ENCODE measurements at places on chromosomes 6 and 20.

DNA sequence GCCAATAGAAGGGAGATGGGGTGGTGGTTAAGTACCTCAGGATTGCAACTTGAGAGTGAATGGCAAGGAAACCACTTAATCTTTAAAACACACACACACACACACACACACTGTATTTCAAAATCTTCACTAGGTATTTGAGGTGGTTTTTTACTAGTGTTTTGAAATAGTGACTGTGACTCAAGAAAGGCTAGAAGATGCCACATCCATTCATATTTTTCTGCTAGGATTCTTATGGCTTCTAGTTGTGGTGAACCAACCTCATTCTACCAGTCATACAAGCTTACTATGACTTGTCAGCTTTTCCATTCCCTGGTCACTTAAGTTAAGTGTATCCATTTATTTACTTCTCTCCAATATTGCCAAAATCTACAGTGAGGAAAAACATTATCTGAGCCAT is 519.4 kb upstream of the JAG1 start:
- DNase-seq: no peak

GRCh38 chr20:4972506-4973251 is 28.6 kb downstream of the SLC23A2 start:
- no peak for DNase-seq

GRCh38 chr20:49323622-49324238 is 45.9 kb upstream of the ZNFX1 start:
- peak; percentile 64 for DNase-seq

- no peak for DNase-seq
These were observed 80.1 kb upstream of the HDAC2 start for GRCh38 chr6:114051031-114051430.

DNA sequence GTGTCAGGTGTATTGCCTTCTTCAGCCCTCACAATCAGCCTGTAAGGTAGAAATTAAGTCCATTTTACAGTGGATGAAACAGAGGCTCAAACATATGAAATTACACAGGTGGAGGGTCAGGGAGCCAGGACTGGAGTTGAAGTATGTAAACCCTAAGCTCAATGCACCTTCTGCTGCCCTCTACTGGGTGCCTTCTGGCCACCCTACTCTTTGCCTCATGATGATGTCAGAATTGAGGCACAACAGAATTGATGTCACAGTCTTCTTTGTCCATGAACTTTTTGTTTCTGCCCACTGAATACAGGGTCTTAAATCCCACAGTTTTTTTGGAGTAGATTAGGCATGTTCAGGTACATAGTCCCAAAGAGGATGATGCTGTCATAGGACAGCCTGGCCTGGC is 400.8 kb upstream of the CHD6 start:
- no peak for DNase-seq

DNA sequence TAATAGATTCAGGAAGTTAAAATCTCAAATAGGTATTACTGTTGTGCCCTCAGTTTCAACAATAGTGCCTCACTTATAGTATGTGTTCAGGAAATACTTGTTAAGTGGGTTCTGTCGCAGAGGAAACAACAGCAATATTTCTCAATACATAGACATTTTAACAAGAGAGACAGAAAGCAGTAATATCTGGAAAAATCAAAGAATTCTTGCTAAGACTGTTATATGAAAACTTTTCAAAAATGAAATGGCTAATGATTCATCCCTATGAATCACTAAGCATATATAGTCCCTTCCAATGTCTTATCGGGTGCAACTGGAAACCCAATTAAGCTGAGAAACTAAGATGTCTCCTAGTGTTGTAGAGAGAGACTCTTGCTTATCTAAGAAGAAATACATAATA is 668.9 kb downstream of the TFAP2A start:
- no peak for DNase-seq

DNA sequence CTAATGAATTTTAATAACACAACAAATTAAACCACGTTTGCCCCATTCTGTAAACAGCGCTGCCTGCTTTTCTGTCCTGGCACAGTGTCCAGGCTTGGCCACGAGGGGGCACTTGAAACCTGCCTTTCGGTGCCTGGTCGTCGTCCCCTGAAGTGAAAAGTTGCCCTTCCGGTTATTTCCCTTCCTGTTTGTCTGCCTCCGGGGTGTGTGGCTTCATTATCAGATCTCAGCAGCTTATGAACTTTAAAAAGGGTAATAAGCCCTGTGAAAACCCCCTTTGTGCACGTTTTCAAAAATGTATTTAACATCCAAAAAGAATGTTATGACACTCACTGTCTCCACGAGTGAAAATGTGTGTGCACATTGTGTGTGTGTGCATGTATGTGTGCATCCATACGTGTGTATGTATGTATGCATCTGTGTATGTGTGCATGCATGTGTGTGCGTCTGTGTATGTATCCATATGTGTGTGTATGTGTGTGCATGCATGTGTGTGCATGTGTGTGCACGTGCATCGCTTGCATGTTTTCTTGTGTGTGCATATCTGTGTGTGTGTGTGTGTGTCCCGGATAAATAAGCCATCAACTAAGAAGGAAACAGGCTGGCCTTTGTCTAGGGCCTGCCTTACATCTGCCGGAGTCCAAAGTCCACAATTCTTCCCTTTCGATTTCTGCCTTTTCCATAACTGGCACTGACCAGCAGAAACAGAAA is 358.4 kb downstream of the THBS2 start:
- DNase-seq: peak; percentile 79

DNA sequence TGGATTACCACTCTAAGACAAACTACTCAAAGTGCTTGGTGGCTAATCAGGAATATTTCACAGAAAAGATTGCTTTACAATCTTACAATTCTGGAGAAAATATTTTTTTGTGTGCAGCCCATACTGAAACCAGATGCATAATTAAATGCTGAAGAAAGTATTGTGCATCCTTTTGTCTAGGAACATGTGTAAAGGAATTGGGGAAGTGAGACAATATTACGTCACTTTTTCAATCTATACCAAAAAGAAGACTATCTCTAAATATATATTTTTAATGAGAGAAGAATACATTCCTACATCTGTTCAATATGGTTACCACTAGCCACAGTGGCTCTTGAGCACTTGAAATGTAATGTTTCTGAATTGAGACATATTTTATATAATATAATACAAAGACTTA is 992.5 kb upstream of the ADGRB3 start:
- no peak for DNase-seq

DNA sequence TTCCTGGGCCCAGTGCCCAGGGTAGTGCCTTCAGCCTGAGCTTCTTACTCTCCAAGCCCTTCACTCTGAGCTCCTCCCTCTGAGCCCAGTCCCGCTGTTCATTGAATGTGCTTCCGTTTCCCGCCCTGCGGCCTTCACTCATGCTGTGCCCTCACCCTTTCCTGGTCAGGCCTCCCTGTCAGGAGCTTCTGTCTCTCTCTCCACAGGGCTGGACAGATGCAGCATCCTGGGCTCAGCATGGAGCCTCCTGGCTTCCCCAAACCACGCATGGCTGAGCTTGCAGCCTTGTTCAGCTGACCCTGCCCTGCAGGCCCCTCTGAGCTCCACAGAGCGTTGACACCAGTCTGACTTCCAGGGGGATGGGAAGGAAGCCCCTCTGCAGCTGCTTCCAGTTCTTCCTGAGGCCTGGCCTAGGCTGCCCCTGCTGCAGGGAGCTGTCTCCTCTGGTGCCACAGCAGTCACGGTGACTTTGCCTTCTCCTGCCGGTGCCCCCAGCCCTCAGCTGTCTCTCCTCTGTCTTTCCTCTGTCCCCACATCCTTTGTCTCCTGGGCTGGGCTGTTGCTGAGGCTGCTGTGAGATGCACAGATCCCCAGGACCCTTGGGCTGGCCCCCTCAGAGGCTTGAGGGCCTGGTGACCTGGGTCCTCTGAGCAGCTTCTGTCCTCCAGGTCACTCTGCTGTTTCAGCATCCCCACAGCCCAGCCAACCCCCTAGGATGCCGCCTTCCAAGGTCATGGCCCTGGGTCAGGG is 7.9 kb upstream of the MYT1 start:
- DNase-seq: no peak

DNA sequence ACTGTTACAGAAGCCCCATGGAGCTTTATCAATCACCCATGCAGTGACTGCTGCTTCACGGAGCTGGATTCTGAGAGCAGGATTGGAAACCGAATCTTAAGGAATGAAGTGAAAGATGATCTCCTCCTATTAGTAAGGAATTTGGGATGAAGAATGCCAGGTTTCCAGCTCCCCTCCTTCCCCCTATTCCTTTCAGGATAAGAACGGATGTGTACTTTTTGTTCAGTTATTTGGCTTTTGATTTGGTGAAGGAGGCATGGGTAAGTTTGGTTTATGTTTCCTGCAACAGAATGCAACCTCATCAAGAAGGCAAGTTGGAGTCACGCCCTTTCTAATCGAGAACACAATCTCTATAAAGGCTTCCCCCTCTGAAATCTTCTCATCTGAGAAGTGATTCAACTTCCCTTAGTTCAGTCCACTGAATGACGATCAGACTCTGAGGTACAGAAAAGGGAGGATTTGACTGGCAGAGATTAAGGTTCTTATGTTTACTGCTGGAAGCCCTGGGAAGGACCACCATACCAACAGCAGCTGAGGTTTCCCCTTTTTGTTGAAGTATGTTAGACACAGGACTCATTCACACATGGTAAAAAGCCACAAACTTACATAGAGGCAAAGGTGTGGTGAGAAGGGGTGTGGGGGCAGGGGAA is 5.5 kb downstream of the ELMO2 start:
- peak; percentile 82 for DNase-seq

- DNase-seq: no peak
These were observed 504.9 kb upstream of the MARCKS start for GRCh38 chr6:113352029-113352801.

DNA sequence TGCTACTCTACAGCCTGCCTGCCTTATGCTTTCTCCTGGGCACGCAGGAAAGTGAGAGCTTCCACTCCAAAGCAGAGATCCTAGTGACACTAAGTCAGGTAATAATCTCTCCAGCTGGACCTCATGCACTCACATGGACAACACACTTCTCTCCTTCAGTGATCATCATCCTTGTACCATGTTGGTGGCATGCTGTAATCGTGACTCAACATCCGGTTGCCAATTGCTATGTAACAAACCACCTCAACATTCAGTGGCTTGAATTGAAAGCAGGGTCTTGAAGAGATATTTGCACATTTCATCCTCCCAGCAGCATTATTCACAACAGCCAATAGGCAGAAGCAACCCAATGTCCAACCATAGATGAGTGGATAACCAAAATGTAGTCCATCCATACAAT is 40.3 kb upstream of the PPP1R3G start:
- DNase-seq: no peak

- no peak for DNase-seq
These were observed 33.2 kb downstream of the PHACTR1 start for GRCh38 chr6:12749531-12750379.

DNA sequence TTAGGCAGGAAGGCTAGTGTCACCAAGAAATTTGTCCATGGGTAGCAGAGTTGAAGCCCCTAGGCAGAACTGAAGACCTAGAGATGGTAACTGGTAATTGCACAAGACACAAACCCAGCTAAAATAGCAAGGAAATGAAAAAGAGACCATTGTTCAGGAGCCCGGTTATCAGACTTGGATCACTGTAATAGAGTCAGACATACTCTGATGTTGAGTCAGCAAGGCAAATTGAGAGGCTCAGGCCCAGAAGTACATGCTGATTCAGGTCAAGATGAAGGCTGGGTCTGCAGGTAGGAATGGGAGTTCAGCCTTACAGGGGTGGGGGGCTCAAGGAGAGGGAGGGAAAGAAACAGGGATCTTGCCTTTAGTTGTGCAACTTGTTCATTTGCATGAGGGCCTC is 6.5 kb upstream of the TMEM242 start:
- DNase-seq: no peak

- no peak for DNase-seq
These were observed 37.9 kb downstream of the SUN5 start for GRCh38 chr20:32966382-32966781.

GRCh38 chr6:143097224-143097795 is 36.6 kb downstream of the AIG1 start:
- peak; percentile 34 for DNase-seq

DNA sequence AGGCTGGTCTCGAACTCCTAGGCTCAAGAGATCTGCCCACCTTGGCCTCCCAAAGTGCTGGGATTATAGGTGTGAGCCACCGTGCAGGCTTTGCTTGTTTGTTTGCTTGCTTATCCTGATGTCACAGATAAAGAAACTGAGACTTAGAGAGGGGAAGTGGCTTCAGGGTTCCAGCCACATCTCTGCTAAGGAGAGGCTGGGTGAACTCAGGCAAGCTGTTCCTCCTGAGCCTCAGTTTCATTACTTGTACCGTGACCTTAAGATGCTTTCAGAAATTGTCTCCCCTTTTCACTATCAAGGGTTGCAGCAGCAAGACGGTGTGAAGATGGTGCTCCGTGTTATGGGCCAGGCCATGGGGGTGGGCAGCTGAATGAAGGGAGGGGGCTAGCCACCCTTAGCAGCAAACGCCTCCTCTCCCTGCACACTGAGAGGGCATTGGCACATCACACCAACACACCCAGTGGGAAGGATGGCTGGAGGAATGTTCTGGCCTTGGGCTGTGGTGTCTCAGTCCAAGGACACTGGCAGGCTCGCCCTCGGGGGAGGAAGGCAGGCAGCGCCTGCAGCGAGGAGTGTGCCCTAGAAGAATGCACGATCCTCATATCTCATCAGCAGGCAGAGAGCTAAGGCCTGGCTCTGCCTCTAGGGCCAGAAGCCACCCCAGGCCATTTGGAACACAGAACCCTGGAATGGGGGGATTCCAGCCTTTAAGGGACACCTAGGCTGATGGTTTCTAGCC is 48.2 kb upstream of the TLDC2 start:
- no peak for DNase-seq

DNA sequence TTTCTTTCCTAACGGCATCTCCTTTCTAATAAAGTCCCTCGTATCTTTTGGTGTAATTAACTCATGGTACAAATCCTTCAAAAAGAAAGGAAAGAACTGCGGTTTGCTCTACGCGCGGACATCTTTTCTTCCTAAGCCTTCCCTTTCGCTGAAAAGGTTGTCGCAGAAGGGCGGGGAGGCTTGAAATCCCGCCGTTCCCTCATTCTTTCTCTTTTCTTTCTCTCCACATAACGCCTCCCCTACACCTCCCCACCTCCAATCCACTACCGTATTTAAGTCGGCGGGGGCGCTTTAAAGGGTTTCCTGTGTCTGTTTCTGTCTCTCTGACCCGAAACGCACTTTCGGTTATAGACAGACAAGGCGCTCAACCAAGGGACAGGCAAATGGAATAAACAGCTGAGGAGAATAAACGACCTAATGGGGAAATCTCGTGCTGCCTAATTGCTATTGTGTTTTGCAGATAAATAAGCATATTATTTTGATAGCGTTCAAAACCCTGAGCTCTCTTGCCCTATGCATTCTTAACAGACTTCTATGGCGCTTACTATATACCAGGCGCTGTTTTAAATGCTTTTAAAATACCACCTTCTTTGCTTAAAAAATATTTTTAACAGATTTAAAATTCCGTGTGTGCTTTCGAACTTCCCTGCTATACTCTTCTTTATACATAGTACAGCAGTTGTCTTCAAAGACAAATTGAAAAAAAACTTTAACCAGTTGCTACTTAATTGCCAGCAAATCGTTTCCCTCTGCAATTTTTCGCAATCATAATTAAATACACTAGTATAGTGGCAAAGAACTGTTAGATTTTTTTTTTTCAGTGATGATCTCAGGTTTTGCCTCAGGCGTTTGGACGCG is 2.5 kb upstream of the HEY2 start:
- peak; percentile 79 for DNase-seq

Measured in CD4-positive, alpha-beta T cell treated with Interleukin-21 for 1 hour (primary cell).